ENCODE measurements at places on chromosomes 12 and 14. TPM values are rescaled to one million over a fixed set of nuclear protein-coding genes. Genes with fewer than 3 reads are reported as not detected.
A peak's percentile ranks its signal among the peaks of the same experiment; 100 is the strongest.

GRCh38 chr12:8699714-8700113, 1.9 kb downstream of the RIMKLB start:
- H3K4me3 ChIP-seq: peak overlapping the region; percentile 100
- peaks cover 59% of the 10 kb centered on the region for H3K4me1 ChIP-seq
- no peaks in the 10 kb centered on the region for H3K36me3 ChIP-seq
- no peaks in the 10 kb centered on the region for H3K27me3 ChIP-seq

GRCh38 chr12:114858388-114859146, 174.6 kb upstream of the TBX3 start:
- no peak for DNase-seq
- H3K4me3 ChIP-seq: no peak overlapping the region
- H3K27me3 ChIP-seq: no peaks in the 10 kb centered on the region
- no peaks in the 10 kb centered on the region for H3K36me3 ChIP-seq

- peak; percentile 97 for DNase-seq
- H3K36me3 ChIP-seq: peaks cover 31% of the 10 kb centered on the region
- peak overlapping the region; percentile 96 for H3K4me3 ChIP-seq
- H3K4me1 ChIP-seq: peaks cover 34% of the 10 kb centered on the region
- no peaks in the 10 kb centered on the region for H3K27me3 ChIP-seq
These were observed 522 bp downstream of the TUBA1A start for GRCh38 chr12:49188201-49188915.

- no peaks in the 10 kb centered on the region for H3K36me3 ChIP-seq
- H3K4me3 ChIP-seq: no peak overlapping the region
- no peak for DNase-seq
- peak overlapping the region; percentile 83 for H3K27ac ChIP-seq
These were observed 13.6 kb upstream of the MLXIP start for GRCh38 chr12:122064780-122065588.

GRCh38 chr12:105992849-105993740, 145.7 kb downstream of the NUAK1 start:
- H3K27ac ChIP-seq: no peak overlapping the region
- no peaks in the 10 kb centered on the region for H3K36me3 ChIP-seq
- no peaks in the 10 kb centered on the region for H3K27me3 ChIP-seq

DNA sequence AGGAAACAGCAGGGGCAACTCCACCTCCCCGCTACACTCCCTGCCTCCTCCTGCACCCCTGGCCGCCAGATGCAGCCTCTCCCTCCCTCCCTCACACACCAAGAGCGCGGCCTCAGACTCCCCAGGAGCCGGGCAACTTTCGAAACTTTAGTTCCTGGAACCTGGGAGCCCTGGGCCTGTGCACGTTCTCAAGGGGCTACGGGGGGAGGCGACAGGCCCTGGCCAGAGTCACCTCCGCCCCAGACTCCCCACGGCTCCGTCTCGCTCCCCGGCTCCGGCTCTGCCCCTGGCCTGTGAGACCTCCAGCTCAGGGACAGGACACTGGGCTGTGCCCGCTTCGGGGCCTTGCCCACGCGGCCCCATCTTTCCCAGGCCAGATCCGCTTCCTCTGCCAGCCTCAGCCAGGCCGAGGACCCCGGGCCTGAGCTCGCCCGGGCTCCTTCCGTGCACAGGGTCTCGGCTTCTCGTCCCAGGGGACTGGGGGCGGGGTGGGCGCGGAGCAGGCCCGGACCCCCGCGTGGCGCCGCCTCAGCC, 5.5 kb downstream of the AMN start:
- peaks cover 10% of the 10 kb centered on the region for H3K36me3 ChIP-seq
- no peak overlapping the region for H3K27ac ChIP-seq
- peak overlapping the region; percentile 44 for H3K4me3 ChIP-seq
- H3K27me3 ChIP-seq: peaks cover 74% of the 10 kb centered on the region
- H3K4me1 ChIP-seq: peaks cover 44% of the 10 kb centered on the region

- H3K27ac ChIP-seq: no peak overlapping the region
- no peaks in the 10 kb centered on the region for H3K4me1 ChIP-seq
- DNase-seq: no peak
- peaks cover 7% of the 10 kb centered on the region for H3K36me3 ChIP-seq
- no peaks in the 10 kb centered on the region for H3K27me3 ChIP-seq
These were observed 108.8 kb downstream of the TXNDC16 start for GRCh38 chr14:52443506-52443905.

DNA sequence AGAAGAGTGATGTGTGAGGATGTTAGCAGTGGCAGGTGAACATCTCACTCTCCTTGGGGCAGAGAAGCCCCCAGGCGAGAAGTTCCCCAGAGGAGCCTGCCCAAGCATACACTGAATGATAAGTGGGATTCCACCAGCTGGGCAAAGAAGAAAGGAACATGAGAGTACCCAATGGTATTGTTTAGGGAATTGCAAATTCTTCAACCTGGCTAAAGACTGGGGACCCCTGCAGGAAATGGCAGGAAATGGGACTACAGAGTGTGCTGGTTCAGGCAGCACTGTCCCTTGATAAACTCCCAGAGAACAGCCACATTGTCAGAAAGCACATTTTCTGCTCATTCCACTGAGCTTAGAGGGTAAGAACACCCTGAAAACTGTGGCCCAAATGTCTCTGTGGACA, 121.3 kb downstream of the RPS29 start:
- no peak overlapping the region for H3K4me3 ChIP-seq
- no peaks in the 10 kb centered on the region for H3K4me1 ChIP-seq
- no peaks in the 10 kb centered on the region for H3K27me3 ChIP-seq
- no peaks in the 10 kb centered on the region for H3K36me3 ChIP-seq
- no peak overlapping the region for H3K27ac ChIP-seq
- no peak for DNase-seq

DNA sequence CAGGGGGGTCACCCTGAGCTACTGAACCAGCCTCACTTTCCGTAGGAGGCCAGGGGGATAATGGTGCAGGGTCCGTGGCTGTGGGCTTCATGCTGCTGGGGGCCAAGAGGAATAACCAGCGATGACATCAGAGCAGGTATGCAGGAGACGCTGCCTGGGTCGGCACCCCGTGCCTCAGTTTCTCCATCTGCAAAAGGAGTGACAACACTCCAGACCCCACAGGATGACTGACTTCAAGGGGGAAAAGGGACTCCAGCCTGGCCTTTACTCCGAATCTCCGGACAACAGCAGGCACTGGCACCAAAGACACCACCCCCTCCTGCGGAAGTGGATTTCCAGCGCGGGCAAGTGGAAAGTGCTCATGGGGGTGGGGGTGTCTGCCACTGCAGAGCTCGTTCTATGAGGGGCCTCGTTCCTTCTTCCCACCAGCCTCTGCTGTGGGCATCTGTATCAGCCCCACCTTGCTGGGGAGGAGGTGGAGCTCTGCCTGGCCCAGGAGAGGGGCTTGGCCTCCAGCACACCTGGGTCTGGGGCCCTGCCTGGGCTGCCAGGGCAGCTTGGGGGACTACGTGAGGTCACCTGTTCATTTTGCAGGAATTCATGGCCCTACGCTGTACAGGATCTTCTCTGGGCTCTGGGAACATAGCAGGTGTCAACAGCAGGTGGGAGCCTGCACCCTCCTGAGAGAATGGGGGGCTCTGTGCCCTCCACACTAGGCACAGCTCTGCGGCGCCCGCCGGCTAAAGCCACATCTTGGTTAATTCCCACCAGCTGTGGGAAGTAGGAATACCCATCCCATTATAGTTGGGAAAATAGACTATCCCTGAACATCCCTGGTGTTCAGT, 216.6 kb upstream of the C14orf180 start:
- no peak overlapping the region for H3K27ac ChIP-seq
- no peaks in the 10 kb centered on the region for H3K36me3 ChIP-seq
- H3K27me3 ChIP-seq: no peaks in the 10 kb centered on the region
- no peak for DNase-seq

GRCh38 chr14:20755037-20755436, 9.3 kb downstream of the EDDM3A start:
- no peak for DNase-seq
- no peaks in the 10 kb centered on the region for H3K4me1 ChIP-seq
- no peak overlapping the region for H3K4me3 ChIP-seq
- no peaks in the 10 kb centered on the region for H3K36me3 ChIP-seq
- H3K27ac ChIP-seq: no peak overlapping the region

DNA sequence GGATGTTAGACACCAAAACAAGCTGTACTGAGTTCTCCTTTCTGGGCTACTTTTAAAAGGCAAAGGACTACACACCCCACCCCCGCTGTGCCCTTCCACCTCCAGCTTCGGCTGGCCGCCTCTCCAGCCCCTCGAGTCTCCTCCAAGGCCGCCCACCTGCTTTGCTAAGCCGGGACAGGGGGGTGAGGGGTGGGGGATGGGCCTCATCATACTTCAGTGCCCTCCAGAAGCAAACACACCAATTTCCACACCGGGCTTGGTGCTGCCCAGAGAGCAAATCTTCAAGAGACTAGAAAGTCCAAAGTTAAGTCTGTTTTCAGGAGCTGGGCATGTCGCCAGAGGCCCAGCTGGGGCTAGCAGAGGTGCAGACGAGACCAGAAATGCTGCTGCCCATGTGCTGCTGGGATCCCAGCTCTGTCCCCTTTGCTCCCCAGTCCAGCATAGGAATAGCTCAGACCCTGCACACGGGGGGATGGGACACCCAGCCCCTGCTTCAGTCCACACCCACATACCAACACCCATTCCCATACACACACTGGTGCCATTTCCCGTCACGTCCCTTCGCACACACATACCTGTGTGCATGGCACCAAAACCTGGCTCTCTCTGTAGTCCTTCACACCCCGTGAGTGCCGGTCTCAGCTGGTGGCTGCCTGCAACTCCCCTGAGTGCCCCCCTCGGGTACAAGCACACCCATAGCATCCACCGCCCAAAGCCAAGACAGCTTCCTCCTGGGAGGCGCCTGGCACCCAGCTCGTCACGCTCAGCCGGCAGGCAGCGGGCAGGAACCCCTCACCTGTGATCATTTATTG, 1.0 kb downstream of the SLC6A12 start:
- no peak overlapping the region for H3K27ac ChIP-seq
- DNase-seq: no peak
- no peaks in the 10 kb centered on the region for H3K36me3 ChIP-seq
- H3K4me3 ChIP-seq: no peak overlapping the region
- H3K4me1 ChIP-seq: peaks cover 6% of the 10 kb centered on the region

The BICDL1 gene
- 0.83 TPM for total RNA-seq

The SDS gene
- total RNA-seq: not detected

The KRT72 gene
- total RNA-seq: not detected

The GLTP gene
- 39.9 TPM for total RNA-seq

The EML1 gene
- total RNA-seq: 108 TPM

Measured in esophagus muscularis mucosa (tissue), 4 donors.